ENCODE measurements at places on chromosomes 7 and 10. TPM values are rescaled to one million over a fixed set of nuclear protein-coding genes. Genes with fewer than 3 reads are reported as not detected.

Gene TBX20
- not detected for total RNA-seq

Gene GPAM
- 8.0 TPM for total RNA-seq

GRCh38 chr10:6128087-6128486 lies 39.3 kb downstream of the RBM17 start:
- no peak for DNase-seq

DNA sequence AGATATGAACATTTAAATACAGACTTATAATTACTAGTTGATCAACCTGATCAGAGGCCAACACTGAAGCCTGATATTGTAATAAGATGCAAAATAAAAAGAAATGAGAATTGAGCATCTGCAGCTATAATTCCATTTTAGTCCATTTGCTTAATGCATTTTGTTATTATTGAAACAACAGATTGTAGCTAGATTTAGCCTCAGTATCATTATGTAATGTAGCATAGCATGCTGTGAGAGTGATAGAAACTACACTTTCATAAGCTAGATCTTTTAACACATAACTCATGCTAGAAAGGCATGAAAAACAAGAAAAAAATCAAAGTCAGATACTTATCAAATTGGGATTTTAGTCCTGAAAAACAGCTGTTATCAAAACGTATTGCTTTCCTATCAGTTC lies 292.7 kb upstream of the ADARB2 start:
- no peak for DNase-seq

DNA sequence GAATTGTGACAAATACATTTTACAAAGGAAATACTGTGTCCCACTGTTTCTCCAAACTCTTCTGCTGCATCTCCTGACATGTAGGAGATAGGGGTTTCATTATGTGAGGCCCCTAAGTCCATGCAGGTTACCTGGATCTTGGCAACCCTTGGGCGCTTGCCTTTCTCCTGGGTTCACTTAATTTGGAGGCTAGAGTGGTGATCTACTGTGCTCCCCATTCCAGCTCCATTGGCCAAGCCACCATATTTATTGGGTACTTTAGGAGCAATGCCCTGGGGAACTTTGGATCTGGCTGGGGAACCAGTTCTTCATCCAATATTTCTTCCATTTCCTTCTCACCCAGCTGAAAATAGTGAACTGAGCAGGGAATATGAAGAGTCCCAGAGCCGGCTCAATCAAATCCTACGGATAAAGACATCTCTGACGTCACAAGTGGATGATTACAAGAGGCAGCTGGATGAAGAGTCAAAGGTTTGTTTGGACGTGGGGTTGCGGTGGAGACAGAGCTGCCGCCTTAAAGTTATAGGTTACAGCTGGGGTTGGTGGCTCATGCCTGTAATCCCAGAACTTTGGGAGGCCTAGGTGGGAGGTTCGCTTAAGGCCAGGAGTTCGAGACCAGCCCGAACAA lies 18.5 kb downstream of the MYH16 start:
- no peak for DNase-seq

All from Panc1 (cell line).